ENCODE measurements at places on chromosomes 5 and 9.

- DNase-seq: no peak
These were observed 502.7 kb upstream of the KLF4 start for GRCh38 chr9:107992271-107992670.

- DNase-seq: no peak
These were observed 42.7 kb downstream of the SYK start for GRCh38 chr9:90844326-90844725.

- DNase-seq: no peak
These were observed 61.9 kb upstream of the ORM1 start for GRCh38 chr9:114261026-114261425.

GRCh38 chr5:175784230-175784629 is 87.1 kb upstream of the CPLX2 start:
- no peak for DNase-seq

GRCh38 chr5:23007236-23007635 is 154.1 kb upstream of the CDH12 start:
- no peak for DNase-seq

GRCh38 chr5:124739634-124740025 is 6.8 kb downstream of the ZNF608 start:
- no peak for DNase-seq

- peak; percentile 72 for DNase-seq
These were observed 113.8 kb downstream of the TLE4 start for GRCh38 chr9:79685577-79685976.

GRCh38 chr9:14051419-14051818 is 262.5 kb downstream of the NFIB start:
- no peak for DNase-seq

DNA sequence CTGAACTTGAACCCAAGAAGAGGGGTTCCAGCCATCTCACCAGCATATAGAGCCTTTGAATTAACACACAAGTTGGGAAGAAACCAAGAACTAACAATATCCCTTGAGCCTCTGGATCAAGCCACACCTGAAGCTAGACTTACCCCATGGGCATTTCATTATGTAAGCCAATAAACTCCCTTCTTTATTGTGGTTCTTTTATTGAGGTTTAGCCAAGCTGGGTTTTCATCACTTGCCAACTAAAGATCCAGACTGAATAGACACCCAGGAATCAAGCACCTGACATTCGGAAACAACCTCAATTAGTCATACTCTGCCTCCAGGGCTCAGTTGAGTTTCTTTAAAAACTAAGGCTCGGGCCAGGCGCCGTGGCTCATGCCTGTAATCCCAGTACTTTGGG is 226.7 kb downstream of the AGTPBP1 start:
- no peak for DNase-seq

DNA sequence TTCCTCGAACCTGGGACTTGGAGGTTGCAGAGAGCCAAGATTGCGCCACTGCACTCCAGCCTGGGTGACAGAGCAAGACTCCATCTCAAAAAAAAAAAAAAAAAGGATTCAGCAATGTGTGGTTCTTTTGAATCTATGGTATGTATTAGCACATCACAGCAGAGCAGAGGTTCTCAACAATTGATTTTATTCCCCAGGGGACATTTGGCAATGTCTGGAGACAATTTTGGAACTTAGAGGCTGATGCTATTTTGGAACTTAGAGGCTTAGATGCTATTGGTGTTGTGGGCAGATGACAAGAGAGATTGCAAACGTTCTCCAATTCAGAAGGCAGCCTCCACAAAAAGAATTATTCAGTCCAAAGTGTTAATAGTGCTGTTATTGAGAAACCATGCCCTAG is 115.2 kb downstream of the TMC1 start:
- peak; percentile 14 for DNase-seq

- DNase-seq: peak; percentile 32
These were observed 623.7 kb downstream of the BNC2 start for GRCh38 chr9:16246785-16247184.

GRCh38 chr5:111932628-111933027 is 175.6 kb upstream of the NREP start:
- no peak for DNase-seq

DNA sequence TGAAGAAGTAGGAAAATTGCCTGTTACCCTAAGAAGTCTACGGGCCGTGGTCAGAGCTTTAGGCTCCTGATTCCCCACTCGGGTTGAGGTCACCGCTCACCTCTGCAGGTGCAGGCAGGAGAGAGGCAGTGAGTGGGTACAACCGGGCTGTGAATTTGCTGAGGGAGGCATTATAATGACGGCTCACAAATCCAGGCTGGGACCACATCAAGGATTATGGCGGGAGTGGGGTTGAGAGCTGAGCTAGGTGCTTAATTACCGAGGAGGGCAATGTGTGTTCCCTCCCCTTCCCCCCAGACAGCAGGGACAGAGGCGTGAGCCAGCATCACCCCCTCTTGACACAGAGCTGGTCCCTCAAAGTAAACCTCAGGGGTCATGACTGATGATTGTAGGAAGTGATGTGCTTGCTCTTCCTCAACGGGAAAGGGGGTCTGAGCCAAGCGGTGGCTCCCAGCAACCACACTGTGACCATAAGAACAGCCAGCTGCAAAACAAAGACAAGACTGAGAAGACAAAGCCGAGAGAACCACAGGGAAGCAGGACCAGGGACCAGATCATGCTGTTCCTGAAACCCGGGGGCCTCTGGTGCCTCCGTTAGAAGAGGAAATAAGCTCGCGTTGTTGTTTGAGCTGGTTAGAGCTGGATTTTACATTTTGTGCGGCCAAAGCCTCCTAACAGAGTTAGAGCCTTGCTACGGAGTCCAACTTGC is 77.7 kb downstream of the OLFM1 start:
- DNase-seq: no peak

DNA sequence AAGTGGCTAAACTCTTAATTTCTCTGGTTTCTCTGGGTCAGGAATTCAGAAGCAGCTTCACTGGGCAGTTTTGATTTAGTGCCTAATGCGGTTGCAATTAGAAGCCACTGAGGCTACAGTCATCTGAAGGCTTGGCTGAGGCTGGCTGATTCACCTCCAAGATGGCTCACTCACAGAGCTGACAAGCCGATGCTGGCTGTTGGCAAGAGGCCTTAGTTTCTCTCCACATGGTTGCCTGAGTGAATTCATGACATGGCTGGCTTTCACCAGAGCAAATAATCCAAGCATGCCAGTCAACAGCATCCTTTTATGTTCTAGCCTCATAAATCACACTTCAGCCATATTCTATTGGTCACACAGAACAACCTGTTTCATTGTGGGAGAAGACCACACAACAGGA is 2.8 kb upstream of the CDK7 start:
- DNase-seq: peak; percentile 55

- no peak for DNase-seq
These were observed 82.4 kb upstream of the SPATA31C2 start for GRCh38 chr9:88220652-88221051.

DNA sequence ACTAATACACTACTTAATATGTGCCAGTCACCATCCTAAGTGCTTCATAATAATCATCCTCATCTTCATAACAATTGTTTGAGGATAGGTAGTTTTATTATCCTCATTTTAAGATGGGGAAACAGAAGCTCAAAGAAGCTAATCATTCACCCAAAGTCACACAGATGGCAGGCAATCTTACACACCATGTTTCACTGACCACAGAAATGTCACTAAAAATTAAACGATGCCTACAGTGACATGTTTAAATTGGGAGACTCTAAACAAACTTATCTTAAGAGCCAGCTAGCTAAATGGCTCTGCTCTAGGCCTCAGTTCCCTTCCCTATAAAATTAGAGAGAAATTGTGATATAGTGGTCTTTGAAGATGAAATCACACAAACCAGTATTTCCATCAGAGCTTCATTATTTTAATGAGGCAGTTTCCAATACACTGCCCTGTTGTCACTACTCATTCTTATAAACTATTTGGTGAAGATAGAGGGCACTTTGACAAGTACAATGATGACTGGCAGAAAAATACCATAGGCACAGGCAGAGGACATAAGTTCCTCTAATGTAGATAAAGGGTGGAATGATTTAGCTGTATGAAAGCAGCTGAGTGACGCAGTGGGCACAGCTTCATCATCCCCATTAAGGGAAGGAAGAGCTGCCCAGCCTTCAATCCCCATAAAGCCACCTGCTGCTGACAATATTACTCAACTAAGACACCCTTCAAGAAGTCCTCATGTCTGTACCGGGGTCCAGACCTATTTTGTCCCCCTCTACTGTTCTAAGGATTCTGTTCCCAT is 224.1 kb downstream of the ACTL7B start:
- no peak for DNase-seq

DNA sequence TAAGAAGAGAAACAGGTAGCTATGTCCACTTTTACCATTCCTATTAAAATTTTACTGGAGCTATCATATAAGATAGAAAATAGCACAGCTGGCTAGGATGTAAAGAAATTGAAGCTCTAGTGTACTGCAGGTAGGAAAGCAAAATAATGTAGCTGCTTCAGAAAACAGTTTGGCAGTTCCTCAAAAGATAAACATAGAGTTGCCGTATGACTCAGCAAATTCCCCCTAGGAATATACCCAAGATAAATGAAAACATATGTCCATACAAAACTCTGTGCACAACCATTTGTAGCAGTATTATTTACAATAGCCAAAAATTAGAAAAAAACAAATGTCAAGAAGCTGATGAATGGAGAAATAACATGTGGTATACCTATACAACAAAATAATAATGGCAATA is 64.6 kb upstream of the SHISAL2B start:
- peak; percentile 58 for DNase-seq

GRCh38 chr9:12693141-12693540 is at the start of gene TYRP1:
TYRP1 (plus strand) TSS chr9:12693385; CDS start chr9:12693997, 612 bp downstream.
- no peak for DNase-seq

DNA sequence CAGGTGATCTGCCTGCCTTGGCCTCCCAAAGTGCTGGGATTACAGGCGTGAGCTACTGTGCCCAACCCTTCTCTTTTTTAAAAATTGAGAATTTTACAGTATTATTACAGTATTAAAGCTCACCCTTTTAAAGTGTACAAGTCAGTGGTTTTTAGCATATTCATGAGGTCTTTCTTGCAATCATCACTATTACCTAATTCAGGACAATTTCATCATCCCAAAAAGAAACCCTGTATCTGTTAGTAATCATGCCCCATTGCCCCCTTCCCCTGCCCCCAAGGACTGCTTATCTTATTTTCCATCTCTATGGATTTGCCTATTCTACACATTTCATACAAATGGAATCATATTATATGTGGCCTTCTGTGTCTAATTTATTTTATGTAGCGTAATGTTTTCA is 22.6 kb upstream of the MEGF9 start:
- DNase-seq: no peak

GRCh38 chr9:77455312-77455927 is 192.7 kb downstream of the GNA14 start:
- DNase-seq: no peak

DNA sequence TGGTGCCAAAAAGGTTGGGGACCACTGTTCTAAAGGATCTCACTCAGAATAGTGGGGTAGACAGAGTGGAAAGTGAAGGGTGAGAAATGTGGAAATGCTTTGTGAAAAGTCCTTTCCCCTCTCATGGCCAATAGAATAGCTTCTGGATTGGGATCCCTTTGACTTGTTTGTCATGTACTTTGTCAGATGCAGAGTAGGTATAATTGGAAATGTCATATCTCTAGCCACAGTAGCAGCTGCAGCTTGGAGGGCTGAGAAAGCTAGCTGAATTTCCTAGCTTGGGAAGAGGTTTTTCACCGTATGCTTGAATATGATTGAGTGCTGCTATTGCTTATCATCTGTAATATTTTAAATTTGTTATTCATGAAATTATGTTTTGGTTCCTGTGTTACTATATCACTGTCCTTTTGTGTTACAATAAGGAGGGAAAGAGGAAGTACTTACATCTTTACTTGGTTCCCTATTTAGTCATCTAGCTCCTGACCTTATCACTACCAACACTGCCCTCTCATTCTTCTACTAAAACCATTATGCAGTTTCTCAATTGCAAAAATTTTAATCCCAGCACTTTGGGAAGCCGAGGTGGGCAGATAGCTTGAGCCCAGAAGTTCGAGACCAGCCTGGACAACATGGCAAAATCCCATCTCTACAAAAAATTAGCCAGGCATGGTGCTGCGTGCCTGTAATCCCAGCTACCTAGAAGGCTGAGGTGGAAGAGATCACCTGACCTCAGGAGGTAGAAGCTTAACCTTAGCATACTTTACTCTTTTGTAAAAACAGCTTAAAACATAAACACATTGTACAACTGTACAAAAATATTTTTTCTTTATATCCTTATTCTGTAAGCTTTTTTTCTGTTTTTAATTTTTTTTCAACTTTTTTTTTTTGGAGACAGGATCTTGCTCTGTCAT is 12.4 kb downstream of the SLC30A5 start:
- DNase-seq: no peak

GRCh38 chr5:76849419-76850291 is at the start of gene S100Z:
S100Z (plus strand) TSS chr5:76850014; CDS start chr5:76875360, 25,346 bp downstream.
- no peak for DNase-seq

GRCh38 chr9:25964239-25964638 is 286.0 kb upstream of the TUSC1 start:
- DNase-seq: peak; percentile 86

GRCh38 chr9:94956731-94957130 is 230.2 kb downstream of the AOPEP start:
- no peak for DNase-seq

DNA sequence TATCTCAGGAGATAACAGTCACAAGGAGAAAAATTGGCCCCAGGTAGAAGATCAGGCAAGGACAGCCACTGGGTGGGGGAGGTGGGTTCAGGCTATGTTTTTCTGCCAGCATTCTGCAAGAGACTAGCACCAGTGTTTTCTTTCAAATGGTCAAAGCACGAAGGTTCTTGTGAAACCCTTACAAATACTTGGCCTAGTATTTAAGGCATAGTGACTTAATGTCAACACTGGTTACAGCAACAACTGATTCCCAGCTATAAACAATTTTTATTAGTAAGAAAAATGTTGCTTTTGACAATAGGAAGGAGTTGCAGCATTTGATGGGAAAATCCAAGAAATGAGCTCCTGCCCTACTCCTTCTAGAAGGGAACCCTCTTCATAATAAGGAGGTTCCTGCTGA is 349.6 kb downstream of the SLIT3 start:
- no peak for DNase-seq

DNA sequence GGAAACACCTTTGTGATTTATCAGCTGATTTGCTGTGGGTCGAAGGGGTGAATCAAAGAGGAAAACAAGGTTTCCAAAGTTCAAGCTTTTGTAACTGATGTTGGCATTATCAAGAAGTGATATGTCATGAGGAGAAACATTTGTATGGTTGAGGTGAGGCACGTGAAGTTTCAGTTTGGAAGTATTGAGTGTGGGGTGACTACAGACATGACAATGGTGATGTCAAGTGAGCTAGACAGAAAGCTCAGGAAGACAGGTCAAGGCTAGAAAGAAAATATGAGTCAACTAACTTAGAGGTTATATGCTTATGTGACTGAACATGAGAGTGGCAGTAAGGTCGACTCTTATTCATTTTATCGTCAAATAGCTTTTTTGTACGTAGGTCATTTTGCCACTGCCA is 99.1 kb downstream of the RAB3C start:
- no peak for DNase-seq

- no peak for DNase-seq
These were observed 62.4 kb upstream of the IL7R start for GRCh38 chr5:35794328-35794619.

GRCh38 chr5:176935017-176935416 is 35.9 kb upstream of the HK3 start:
- no peak for DNase-seq

GRCh38 chr9:130478152-130478551 is 33.4 kb downstream of the ASS1 start:
- DNase-seq: no peak

- no peak for DNase-seq
These were observed 19.9 kb downstream of the MGAT1 start for GRCh38 chr5:180782748-180783147.

GRCh38 chr5:172729588-172729987 is 41.4 kb downstream of the DUSP1 start:
- no peak for DNase-seq
